WTC11 (cell line): ENCODE measurements at places on chromosomes 1 and 21.

DNA sequence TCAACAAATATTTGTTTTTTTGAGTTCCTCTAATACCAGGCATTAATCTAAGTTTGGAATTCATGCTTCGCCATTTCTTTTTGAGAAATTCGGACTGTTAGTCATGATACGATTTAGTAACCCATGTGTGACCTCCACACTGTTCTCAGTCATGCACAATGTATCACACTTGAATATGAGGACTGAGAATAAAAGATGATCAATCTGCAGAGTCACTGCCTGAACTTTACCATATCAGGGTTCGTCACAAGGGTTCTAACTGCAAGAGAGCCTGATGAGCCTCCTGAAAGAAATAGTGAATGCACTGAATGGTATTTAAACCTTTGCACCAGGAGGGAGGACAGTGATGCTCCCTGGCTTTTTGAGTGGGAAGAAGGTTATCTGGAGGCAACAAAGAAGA is 10.9 kb upstream of the FASLG start:
- no peak for DNase-seq

DNA sequence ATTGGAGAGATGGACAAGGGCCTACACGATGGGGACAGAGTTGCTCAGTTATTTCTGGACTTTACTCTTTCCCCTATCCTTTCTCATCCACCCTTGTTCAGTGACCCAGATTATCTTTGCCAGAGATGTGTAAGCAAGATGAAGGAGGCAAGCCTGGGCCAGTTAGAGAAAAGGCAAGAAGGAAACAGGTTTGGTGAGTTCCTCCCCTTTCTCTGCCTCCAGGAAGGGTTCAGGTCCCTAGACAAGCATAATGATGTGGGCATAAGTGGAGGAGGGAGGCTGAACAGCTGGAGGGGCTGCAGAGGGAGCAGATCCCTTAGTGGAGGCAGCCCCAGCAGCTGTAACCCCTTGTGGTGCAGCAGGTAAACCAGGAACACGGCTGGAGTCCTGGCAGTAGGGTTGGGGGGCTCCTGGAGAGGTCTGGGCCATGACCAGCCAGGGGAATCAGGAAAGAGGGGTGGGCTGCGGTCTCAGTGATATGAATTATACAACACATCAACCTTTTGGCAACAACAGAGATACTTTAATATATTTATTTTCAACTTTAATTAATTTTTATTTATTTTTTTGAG is 9.2 kb upstream of the CDC42 start:
- no peak for DNase-seq

- no peak for DNase-seq
Observed at GRCh38 chr1:197735461-197735860, 39.8 kb downstream of the DENND1B start.

- no peak for DNase-seq
Observed at GRCh38 chr1:226778657-226779058, 39.6 kb upstream of the ITPKB start.

DNA sequence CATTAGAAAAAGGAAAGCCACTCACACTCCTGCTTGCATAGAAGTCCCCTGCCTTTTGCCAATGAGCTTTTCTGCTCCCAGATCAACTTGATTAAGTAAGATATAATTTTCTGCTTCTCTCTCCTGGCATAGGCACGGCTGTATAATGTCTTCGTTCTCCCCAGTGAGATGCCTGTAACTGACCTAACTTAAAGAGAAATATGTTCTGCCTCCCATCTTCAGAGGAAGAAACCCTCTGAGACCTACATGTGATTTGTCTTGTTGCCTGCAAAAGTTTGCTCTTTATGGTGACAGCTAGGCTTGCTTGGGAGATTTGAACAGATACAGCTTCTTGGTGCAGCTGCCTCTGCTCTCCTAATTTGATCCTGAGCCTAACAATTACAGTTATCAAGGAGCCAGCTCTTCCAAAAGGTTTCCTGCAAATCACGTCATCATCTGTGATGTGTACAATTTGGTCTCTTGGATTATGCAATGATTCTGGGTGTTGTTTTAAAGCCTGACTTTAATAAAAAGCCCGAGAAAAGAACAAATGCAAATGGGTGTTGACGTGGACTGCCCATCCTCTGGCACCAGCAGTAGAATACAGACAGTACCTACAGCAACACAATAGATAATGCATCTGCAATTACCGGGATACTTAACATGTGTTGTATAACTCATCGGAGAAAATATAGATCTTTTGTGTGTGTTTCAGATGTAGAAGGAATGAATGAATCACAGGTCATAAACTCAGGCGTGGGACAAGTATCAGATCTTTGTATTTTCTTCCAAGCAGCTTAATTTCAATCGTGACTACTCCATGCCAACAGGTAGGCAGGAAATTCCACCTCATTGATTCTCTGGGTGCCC is 76.2 kb upstream of the KAZN start:
- no peak for DNase-seq

- DNase-seq: no peak
Observed at GRCh38 chr1:185526344-185527307, 207.6 kb upstream of the HMCN1 start.

- no peak for DNase-seq
Observed at GRCh38 chr21:26587736-26588201, 14.7 kb upstream of the CYYR1 start.

- DNase-seq: no peak
Observed at GRCh38 chr1:161019751-161020495, 1.0 kb downstream of the F11R start.

DNA sequence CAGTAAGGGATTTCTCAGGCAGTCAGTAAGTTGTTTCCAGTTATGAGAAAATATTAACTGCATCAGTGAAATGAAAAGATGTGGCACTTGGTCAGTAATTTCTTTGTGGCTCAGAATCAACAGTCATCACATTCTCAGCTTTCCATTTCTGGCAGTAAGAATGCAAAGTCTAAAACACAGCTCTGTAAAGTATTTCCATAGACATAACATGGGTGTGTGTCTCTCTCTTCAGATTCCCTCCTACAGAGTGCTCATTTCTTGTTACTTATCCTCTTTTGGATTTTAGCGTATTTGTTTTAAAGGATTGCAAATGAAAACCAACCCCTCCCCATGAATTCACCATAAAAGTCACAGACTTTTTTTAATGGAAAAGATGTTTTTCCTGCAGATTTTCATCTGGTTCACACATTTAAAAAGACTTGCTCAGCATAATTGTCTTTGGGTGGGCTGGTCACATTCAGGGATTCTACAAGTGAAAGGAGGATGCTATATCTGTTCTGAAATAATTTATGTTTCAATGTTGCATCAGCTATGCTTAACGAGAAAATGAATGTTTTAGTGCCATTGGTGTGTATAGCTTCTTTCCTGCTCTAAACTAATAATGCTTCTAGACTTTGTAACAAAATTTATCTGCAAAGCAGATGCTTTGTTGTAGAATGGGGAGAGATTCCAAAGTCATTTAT is 34.6 kb upstream of the CD55 start:
- no peak for DNase-seq

DNA sequence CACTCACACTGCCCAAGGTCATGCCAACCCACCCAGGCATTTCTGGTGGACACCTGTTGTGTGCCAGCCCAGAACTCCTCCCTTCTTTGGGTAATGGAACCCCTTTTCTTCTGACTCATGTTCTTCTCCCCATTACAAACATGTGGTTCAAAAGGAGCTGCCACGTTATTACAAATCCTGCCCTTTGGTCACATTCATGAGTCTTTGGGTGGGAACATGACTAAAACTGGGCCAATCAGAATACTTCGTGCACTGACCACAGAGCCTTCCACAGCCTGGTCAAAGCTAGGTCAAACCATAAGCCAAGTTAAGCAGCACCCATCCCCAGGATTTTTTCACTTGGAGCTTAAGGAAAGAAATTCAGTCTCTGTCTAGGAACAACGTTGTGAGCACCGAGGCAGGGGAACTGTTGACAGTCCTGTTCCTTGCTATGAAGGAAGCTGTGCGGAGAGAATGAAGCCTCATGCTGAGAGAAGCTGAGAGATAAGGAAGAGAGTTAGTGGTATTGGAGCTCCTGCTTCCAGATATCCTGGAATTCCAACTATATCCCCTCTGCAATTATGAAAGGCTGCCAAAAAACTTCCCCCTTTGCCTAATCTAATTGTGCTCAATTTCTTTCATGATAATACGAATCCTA is 46.8 kb upstream of the DIPK1A start:
- no peak for DNase-seq

DNA sequence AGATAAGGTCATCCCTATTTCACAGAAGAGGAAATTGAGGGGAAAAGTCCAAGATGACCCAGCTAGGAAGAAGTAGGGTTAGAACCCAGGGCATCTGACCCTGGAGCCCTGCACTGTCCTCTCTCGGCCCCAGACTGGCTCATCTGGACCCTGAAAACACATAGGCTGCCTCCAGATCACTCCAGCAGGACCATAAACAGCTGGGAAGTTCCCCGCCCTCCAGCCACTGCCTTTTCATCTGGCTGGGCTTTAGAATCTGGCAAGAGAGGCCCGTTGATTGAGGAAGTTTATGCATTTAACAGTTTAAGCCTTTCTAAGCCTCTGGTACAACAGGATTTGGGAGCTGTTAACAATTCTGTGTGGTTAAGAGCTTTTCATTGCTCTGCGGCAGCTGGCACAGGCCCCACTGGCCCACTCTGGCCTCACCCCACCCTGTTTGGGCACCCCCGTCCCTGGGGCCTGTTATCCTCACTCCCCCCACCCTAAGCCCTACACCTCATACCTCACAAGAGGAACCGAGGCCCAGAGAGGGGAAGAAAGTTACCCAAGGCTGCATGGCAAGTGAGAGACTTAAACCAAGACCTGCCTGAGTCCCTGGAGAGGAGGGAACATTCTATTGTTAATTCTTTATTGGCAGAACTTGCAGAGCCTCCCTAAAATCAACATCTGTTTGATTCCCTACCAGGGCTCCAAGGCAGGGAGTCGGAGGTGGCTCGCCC is 84.2 kb downstream of the EPHB2 start:
- DNase-seq: no peak

- DNase-seq: no peak
Observed at GRCh38 chr21:35019631-35020032, 29.5 kb downstream of the RUNX1 start.

DNA sequence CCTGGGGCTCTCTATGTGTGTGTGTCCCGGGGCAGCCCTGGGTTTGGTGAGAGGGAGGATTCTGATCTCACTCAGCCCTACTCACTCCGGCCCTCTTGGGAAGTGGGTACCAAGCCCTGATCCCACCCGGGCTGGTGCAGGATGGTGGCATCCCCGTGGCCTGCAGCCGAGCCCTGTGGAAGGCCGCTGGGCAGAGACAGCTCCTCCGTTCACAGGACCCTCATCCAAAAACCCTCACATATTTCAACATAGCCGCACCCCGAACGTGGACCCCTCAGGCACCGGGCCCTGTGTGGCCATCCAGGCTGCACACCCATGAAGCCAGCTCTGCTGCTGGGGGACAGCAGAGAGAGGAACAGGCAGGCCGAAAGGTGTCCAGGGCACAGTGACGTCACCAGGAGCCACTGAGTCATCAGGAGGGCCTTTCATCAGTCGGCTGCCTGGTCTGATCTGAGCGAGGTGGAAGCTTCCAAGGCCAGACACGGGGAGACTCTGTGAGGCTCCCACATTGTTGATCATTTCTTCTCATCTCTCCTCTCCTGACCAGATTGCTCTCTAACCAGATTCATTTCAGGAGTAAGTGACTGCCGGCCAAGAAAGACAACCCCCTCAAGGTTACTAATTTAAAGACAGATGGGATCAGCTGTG is 16.2 kb upstream of the GPR157 start:
- DNase-seq: no peak

DNA sequence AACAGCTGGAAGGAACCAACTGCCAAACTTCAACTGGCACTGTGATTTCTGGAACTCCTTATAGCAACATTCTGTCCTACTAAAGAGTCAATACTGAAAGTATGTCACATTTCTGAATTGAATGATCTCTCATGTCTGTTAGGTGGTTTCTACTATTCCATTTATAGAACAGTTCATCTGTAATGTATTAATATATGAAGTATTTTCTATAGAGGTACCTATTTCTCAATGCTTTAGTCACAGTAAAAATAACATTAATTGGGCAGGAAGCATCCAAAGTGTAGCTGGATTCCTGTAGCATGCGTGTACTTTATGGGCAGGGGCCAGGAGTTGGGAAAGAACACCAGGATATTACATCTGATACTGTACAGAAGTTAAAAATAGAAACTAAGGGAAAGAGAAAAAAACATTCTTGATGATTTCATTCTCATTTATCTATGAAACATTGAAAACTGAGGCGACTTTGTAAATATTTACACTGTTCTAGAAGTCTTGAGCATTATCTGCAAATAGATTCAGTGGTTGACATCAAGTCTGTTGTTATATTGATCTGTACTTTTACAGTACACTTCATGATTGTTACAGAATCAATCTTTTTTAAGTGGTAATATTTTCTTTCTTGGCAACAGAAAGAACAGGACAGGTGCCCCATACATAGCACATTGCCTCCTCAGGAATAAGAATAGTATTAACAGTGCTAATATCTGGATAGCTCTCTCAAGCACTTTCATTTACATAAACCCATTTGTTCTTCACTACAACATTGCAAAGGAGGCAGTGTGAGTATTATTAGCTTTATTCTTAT is 6.2 kb upstream of the ZNF281 start:
- DNase-seq: no peak

GRCh38 chr21:33373451-33373850 is 29.8 kb upstream of the IFNGR2 start:
- DNase-seq: no peak

- DNase-seq: no peak
Observed at GRCh38 chr1:52636721-52637695, 4.0 kb downstream of the SHISAL2A start.

DNA sequence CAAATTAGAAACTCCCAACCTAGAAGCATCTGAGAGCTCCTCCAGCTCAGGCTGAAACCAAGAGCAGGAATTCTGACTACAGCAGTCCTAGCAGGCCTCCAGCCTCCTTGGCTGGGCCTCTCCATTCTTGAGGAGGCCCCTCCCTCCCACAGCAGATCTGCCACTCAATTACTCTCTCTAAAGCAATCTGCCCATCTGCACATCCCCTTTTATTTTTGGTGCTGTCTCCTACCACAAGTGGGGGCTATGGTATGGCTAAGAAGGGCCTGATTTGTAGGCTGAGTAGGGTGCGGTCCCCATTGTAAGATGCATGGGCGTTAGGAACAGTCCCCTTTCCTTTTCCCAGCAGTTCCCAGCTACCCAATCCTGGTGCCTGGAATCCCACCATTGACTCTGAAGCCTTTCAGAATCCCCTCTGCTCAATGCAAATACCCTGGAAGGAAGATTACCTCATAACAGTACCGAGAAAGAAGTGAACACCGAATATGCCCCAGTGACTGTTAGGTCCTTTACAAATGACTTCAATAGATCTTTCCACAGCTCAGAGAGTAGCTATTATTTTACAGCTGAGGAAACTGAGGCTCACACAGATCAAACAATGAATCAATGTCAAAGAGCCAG is 11.6 kb upstream of the TTC39A start:
- no peak for DNase-seq

GRCh38 chr1:35605071-35605866 is 32.2 kb downstream of the TFAP2E start:
- no peak for DNase-seq

DNA sequence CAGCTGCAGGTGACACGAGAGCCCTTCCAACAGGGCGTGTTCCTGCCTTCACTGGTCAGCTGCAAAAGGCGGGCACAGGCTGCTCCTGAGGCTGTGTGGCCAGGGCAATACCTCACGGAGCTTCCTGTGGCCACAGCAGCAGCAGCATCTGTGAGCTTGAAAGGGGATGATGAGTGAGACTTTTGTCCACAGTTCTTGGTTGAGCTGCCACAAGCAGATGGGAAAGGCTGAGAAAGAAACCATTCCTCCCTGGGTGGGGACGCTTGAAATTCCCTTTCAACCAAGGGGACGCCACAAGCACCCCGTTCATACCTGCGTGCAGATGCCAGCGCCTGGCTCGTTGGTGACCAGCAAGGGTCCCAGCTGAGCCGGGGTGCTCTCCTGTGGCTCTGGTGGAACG is 37.6 kb downstream of the B3GALT5 start:
- no peak for DNase-seq
